Midbrain (tissue), 1 donor: ENCODE measurements at places on chromosomes 6 and 20.

- no peak for DNase-seq
These were observed 43.4 kb downstream of the IYD start for GRCh38 chr6:150412221-150412620.

GRCh38 chr6:56515081-56515905 is 127.4 kb downstream of the DST start:
- no peak for DNase-seq

GRCh38 chr20:20295621-20296498 is 72.0 kb upstream of the INSM1 start:
- DNase-seq, result no peak

- no peak for DNase-seq
These were observed 162.7 kb downstream of the NFATC2 start for GRCh38 chr20:51379601-51380341.

DNA sequence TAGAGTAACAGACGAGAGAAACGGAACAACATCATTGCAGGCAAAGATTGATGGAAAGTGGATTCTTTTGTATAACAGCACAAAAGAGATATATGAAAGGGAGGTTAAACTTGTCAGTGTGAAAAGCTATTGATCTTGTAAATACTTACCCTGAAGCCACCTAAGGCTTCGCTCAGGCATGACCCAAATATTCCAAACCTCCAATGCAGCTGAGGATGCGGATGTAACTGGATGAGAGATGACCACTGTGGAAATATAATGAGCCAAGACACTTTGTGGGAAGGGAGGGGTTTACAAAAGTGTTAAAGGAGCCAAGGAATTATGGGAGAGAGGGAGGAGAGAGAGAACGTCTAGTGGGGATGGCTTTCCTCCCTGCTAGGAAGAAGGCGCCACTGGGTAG is 112.0 kb downstream of the DOK5 start:
- no peak for DNase-seq

- DNase-seq, result no peak
These were observed 152.9 kb downstream of the SIM1 start for GRCh38 chr6:100311707-100312251.
